CD4-positive, alpha-beta memory T cell (primary cell): ENCODE measurements at places on chromosomes 11 and 22.

DNA sequence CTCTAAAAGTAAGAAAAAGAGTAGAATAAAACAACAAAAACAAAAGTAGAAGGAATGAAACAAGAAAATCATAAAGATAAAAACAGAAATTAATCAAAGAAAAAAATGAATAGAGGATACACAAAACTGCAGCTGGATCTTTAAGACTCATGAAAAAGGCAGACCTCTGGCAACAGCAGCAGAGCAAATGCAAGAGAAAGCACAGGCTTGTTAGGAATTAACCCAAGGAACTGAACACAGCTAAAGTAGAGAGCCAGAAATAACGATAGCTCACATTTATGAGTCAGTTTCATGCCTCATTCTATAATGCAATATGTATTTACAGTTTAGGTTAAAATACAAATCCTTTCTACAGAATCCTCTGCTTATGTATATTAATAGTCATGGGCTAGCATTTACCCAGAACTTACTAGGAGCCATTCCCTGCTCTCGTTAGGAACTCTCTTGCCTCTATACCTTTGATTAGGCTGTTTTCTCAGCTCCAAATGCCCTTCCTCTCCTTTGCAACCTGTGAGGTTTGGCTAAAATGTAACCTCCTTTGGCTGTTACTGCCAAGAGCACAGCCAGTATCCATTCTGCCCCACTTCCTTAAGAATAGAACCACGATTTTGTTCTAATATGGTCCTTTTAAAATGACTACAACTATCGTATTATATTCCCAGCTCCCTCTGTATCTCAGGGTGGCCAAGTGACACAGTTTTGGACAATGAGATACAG is 38.3 kb upstream of the NFAM1 start:
- DNase-seq: no peak

DNA sequence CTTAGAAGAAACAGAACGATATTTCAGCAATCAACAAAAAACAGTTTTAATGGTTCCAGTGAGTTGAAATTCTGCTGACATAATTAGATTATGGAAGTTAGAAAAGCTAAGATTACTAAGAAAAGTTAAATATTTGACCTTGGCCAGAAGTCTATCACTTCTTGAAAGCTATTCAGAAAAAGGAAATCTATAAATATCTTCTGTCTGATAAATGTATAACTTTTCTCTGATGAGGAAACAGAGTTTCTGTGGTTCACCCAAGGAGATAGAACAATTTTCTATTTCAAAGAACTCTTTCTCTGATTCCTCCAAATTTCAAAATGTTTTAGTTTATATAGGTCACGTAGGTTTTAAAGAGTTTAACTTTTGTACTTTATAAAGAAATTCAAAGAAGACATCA is 438.4 kb upstream of the CHORDC1 start:
- DNase-seq: no peak

DNA sequence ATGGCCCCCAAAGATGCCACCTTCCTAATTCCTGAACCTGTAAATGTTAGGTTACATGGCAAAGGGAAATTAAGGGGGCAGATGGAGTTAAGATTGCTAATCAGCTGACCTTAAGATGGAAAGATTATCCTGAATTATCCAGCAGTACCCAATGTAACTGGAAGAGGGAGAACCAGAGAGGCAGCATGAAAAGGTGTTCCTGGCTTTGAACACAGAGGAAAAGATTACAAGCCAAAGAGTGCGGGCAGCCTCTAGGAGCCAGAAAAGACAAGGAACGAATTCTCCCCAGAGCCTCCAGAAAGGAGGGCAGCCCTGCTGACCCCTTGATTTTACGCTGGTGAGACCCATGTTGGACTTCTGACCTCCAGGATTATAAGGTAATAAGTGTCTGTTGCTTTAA is 15.1 kb upstream of the THRSP start:
- no peak for DNase-seq

DNA sequence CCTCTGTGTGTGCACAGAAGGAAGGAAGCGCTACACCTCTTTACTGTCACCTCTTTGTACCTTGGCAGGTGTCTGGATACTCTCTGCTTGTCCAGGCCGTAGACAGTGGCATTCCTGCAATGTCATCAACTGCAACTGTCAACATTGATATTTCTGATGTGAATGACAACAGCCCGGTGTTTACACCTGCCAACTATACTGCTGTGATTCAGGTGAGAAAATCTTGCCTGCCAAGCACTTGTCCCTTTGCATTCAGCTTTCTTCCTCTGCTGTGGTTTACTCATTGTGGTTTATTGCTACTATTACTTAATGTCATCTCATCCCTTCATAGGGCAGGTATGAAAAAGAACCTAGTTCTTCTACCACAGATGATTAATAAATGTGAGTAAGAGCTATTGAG is 131.9 kb upstream of the MTNR1B start:
- DNase-seq: no peak

GRCh38 chr11:131672191-131672590 is 301.8 kb downstream of the NTM start:
- no peak for DNase-seq

GRCh38 chr11:67345920-67346819 is 7.2 kb downstream of the POLD4 start:
- peak; percentile 37 for DNase-seq

DNA sequence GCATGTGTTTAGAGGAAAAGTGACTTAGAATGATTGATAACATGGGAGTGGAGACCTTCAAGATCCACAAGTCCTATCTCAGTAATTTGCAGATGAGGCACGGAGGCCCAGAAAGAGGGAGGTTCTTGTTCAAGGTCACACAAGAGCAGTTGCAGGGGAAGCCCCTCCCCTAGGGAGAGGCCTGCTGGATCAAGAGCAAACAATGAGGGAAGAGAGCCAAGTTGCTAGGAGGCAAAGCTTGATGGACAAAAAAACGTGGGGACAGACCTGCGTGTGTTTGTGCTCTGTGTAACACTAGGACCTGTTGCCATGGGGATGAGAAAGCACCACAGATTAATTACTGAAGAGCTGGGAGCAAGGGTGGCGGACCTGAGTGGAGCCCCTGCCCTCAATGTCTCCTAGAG is 6.4 kb upstream of the MFRP start:
- no peak for DNase-seq

- DNase-seq: no peak
Measured at GRCh38 chr11:121336279-121336937, 43.8 kb downstream of the SC5D start.

- no peak for DNase-seq
Measured at GRCh38 chr22:21564411-21564810, 3.1 kb upstream of the UBE2L3 start.

DNA sequence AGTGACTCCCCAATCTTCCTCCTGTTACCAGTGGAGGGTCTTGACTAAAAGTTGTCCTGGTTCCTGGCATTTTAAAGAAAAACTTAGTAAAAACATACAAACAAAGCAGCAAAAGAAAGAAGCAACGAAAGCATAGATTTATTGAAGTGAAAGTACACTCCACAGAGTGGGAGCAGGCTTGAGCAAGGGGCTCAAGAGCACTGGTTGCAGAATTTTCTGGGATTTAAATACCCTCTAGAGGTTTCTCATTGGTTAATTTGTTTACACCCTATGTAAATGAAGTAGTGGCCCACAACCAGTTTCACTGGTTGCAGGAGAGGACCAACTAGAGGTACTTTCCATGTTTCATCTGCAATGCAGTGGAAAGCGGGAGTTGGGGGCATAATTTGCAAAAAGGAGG is 10.7 kb downstream of the FAM111B start:
- no peak for DNase-seq

- no peak for DNase-seq
Measured at GRCh38 chr22:43682851-43683250, 129.3 kb downstream of the EFCAB6 start.

DNA sequence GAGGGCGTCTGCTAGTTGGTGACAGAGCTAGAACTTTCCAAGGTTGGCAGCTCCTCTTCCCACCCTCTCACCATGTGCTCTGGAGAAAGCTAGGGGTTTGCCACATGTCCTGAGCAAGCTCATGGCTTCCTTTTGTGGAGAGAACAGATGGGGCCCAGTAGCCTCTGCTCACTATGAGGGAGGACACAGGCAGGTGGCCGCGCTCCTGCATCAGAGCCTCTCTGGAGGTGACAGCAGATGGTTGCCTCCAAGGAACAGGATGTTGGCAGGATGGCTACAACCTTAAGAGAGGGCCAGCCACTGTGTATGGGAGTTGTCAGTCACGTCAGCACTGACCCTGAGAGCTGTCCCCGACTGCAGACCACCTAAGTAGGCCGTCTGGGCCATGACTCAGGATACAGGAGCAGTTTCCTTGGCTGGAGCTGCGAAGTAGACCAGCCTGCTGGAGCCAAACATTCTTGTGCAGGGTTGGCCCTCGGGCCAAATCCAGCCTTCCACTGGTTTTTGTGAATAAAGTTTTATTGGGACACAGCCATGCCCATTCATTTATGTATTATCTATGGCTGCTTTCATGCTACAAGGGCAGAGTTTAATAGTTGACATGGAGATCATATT is 28.0 kb downstream of the SGSM1 start:
- DNase-seq: no peak

DNA sequence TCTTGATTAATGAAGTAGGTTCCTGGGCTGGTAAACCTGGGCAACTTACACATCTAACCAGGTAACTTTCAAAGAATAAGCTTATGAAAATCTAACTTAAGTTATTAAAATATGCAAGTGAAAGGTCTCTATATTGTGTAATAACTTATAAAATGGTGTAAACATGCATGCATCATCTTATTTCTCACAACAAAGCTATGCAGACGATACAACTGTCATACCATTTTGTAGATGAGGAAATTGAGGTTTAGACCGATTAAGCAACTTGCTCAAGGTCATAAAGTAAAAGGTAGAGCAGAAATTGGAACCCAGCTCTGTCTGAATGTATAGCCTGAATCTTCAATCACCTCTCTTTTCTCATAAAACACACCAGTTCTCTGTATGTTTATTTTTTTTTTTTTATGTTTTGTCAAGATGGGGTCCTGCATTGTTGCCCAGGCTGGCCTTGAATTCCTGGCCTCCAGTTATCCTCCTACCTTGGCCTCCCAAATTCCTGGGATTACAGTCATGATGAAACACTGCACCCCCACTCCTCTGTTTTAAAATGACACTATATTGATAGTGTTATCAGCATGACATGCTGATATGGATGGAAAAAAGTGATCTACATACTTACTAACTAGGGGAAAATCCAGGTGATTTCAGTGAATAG is 109.6 kb downstream of the SGSM3 start:
- DNase-seq: no peak

DNA sequence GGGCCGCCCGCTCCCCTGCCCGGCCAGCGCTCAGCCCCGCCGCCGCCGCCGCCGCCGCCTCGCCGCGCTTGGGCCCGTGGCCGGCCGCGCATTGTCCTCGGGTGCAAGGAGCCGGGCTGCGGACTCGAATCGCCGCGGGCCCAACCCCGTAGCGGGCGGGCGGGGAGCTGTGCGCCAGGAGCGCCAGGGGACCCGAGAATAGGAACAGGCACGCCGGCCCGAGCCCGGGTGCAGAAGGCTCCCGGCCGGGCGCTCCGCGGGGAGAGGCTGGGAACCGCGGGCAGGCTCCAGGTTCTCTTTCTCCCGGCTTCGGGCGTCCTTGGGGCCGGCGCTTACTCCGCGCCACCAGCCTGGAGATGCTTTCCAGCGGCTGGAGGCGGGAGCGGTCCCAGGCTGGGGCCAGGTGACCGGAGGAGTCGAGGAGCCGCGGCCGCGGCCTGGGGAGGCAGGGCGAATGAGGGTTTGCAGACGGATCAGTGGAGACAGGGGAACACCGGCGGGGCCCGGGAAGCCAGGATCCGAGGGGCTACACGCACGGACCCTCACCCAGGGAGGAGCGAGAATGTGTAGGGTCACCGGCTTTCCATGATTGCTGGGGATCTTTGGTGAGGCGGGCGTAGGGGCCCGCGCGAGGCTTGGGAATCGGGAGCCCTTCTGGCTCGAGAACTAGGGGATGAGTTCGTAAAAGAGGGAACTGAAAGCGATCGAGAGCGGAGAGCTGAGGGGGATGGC is 726 bp downstream of the PKNOX2 start:
- peak; percentile 10 for DNase-seq
